HT-29 (cell line): ENCODE measurements at places on chromosomes 3 and 15.

GRCh38 chr3:118272991-118273390 is 761.7 kb downstream of the IGSF11 start:
- no peak for DNase-seq

DNA sequence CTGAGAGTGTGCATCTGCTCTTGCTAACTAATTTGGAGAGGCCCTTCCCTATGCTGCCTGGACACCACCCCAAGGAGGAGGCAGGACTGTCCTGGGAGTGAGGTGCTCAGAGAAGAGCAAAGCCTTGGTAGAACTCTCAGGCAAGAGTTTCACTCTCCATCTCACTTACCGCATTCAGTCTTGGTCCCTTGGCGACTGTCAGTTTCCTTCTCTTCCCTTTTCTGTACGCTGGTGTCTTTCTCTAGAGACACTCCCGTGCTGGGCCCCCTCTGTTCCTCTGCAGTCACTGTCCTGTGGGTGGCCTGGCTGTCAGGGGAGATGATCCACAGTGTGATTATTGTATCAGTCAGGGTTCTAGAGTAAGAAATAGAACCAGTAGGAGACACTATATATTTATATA is 44.0 kb downstream of the IDH2 start:
- no peak for DNase-seq

- no peak for DNase-seq
These were observed 107.0 kb downstream of the SHOX2 start for GRCh38 chr3:157999246-157999645.

DNA sequence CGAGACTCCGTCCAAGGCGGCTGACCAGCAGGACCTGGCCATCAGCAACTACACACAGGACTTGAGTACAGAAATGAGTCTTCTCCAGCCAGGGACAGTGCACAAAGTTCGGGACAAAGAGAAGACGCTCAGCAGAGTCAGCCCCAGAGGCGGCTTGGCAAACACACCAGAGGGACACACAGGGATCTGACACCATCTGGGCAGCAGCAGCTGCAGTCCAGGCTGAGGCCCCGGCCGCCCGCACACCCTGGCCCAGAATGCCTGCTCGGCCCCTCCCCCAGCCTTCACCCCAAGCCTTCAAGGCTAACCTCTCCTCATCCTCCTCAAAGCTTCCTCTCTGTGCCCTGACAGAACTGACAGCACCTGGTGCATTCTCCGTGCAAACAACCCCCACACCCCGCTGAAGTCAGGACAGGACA is 61.1 kb downstream of the XXYLT1 start:
- DNase-seq = no peak

GRCh38 chr3:43153216-43154083 is 47.6 kb upstream of the POMGNT2 start:
- no peak for DNase-seq

GRCh38 chr3:17301271-17301670 is 416.5 kb downstream of the PLCL2 start:
- DNase-seq = no peak

- no peak for DNase-seq
These were observed 492.8 kb upstream of the MDFIC2 start for GRCh38 chr3:70805061-70805889.

DNA sequence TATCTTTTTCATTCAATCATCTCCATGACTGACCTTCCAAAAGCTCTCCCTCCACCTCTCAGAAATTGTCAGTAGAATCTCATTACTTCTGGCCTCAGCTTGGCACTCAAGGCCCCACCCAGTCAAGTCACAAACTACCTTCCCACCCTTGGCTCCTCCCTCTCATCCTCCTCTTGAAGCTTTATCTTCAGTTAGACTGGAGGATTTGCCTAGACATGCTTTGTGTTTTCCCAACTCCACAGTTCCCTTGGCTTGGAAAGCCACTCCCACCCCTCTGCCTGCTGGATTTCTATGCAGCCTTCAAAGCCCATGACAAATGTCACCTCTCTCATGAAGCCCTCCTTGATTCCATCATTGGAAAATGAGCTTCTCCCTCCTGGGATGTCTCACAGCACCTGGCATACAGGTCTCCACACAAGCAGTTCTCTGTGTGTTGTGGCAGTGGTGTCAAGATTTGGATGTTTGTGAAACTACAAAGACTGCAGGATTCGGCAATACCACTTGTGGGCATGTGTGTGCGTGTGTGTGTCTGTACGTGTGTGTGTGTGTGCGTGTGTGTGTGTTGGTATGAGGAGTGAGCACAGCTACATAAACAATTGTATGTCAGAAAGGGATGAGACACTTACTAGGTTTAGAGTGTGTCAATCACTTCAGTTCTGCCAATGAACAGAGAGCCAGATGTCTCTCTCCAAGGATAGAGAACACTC is 45.3 kb upstream of the VPS8 start:
- no peak for DNase-seq

DNA sequence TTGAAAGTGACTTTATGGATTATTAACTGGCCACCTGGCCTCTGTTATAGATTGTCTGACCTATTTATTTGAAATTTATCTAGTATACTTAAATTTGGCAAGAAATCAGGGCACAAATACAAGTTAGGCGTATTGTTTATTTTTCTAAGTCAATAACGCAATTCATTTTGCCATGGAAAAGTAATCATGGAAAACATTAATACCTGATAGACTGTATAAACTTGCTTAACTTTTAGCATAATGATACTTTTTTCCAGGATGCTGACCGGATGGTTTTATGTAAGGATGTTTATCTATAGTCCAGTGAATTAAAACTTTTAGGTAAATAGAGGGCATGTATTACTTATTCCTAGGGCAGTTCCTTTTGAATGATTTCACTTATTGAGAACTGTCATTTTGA is 20.2 kb downstream of the FNDC3B start:
- no peak for DNase-seq

DNA sequence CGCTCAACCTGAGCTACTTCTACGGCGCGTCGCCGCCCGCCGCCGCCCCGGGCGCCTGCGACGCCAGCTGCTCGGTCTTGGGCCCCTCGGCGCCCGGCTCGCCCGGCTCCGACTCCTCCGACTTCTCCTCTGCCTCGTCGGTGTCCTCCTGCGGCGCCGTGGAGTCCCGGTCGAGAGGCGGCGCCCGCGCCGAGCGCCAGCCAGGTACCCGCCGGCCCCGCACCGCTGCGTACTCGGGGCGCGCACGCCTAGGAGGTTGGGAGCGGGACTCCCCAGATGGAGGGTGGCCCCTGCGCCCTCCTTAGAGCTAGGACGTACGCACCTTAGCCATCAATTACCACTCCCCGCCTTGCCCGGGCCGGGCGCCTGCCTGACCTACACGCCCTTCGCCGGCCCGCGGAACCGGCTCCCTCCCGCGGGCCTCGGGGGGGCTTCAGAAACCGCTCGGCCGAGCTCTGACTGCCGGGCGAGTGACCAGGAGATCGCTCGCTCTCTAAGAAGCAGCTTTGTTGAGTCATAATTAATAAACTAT is 466 bp downstream of the NFKBIZ start:
- peak; percentile 58 for DNase-seq

GRCh38 chr3:59695860-59696259 is 646.0 kb upstream of the CFAP20DC start:
- no peak for DNase-seq

DNA sequence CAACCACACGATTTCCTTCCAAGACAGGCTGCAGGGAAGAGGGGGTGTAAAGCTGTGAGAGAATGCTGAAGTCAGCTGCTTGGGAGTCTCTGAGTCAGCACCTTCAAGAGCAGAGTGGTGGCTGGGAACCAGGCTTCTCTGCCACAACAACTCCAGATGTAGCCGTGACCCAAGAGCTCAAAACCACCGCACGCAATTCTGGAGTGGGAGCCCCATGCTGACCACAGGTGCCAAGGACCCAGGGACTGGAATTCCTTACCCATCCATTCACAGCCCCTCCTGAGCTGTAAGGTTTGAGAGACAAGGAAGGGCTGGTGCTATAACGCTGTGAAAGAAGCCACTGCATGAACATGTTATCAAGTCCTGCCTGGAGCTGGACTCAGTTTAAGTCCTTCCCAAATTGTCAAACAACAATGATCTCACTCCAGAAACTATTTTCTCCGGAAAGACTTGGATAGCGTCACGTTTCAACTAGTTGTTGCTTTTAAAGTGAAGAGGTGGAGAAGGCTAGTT is 61.4 kb downstream of the UMPS start:
- no peak for DNase-seq

GRCh38 chr3:76365275-76365674 is 579.9 kb upstream of the ZNF717 start:
- no peak for DNase-seq

GRCh38 chr3:190990898-190991297 is 128.4 kb upstream of the GMNC start:
- DNase-seq = no peak

DNA sequence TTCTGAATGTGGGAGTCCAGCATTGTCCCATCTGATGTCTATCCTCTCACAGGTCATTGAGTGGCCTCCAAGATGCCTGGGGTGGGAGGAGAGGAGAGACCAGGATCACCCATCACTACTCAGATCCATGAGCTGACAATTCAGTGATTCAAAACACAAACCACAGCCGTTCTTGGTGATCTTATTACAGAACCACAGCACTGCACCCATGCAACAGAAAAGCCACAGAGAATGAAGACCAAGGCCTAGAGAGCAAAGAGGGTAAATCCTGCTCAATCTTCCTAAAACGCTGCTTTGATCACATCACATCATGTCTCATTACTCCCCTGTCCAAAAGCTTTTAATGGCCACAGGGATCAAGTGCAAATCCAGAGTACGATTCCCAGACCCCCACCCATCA is 23.5 kb downstream of the ANP32A start:
- DNase-seq = no peak

DNA sequence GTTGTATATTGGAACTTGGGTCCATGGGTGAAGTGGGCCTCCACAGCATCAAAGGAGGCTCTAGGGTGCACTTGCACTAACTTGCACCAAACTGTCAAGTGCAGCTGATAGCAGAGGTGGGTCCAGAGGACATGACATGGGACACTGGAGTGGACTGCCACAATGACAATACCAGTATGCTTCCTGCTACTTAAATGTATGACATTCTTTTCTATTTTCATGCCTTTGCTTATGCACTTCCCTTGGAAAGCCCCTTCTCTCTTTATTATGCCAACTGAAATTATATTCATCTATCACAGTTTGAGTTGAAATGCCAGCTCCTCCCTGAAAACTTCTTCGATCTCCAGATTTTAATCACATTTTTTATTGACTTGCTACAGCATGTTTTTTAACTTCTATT is 101.8 kb downstream of the CFAP20DC start:
- no peak for DNase-seq

GRCh38 chr15:61070111-61070901 is 158.8 kb downstream of the RORA start:
- DNase-seq = no peak

GRCh38 chr3:132573797-132574211 is 23.3 kb upstream of the ACKR4 start:
- DNase-seq = no peak

DNA sequence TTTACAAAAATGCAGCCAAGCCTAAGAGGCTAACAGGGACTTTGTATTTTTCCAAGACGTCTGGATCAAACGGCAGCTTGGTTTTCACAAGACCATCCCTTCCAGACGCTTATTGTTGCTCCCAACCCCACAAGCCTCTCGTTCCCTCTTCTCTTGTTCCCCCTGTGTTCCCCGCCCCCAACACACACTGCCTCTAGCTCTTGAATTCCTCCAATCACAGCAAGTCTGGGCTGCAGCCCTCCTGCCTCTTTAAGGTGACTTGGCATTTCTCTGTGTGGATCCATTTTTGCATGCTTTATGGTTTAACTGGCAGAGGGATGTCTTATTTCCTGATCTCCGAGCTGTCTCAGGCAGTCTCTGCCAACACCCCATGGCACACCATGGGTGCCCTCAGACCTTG is 182.2 kb downstream of the ABHD5 start:
- DNase-seq = no peak

DNA sequence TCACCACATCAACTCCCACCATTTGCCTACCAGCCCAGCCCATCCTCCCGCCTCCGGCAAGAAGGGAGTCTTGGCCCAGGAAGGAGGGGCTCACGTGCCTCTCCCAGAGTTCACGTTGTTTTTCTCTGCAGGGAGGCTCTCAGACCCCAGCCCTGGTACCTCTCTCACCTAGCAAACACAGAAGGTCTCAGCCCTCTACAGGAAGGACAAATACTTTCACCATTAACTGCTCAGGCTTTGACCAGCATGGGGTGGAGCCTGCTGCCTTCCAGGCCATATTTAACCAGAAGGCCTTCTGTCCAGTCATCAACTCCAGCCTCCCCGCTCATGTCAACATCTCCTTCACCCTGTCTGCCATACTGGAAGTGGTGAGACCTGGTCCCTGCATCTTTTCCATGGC is 19.0 kb upstream of the HTR3E start:
- DNase-seq = no peak

DNA sequence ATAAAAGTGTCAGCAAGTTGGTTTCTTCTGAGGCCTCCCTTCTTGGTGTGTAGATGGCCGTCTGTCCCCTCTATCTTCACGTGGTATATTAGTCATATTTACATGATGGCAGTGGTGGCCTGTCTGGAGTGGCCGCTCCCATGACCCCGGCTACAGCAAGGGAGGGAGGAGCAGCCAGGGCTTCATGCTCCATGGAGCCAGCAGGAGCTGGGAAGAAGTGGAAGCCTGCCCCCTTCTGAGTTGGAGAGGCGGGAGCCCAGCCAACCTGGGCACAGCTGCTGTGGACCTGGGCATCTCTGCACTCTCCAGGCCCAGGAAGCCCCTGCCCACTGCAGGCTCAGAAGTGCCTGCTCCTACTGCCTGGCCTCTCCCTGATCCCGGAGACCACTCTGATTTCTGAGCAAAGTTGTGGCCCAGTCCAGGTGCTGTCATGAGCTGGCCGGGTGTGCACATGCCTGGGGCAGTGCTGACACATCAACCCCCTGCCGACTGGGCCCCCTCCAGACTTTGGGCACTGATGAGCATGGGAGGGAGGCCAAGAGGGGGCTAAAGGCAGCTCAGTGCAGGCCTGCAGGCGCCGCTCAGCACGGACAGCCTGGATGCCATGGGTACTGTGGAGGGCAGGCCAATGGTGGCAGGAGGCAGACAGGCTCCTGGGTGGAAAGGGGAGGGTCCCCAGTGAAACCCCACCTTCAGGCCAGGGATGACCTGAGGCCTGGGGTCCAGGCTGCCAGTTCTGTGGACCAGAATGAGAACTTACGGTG is 84.8 kb downstream of the SERPINI1 start:
- DNase-seq = no peak

GRCh38 chr15:100111125-100112060 is 230.4 kb downstream of the ADAMTS17 start:
- peak; percentile 63 for DNase-seq

DNA sequence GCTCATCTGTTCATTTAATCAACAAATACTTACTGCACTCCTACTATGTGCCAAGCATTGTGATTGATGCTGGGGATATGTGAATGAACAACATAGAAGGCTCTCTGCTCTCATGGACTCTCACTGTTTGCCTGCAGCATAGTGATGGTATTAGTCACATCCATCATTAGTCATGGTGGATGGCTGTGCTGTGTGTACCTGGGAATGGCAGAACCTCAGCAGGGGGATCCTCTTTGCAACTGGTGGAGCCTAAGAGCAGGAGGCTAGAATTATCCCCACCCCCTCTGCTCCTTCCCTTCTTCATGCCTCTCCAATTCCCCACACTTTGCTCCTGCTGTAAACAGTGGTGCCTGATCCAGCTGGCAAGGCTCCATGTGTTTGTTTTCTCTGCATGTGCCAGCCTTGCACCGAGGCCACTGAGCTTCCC is 20.5 kb downstream of the BOC start:
- peak; percentile 5 for DNase-seq
